ENCODE measurements at places on chromosomes 3 and 15. TPM values are rescaled to one million over a fixed set of nuclear protein-coding genes. Genes with fewer than 3 reads are reported as not detected.

- H3K4me3 ChIP-seq, result no peak overlapping the region
- H3K36me3 ChIP-seq, result peaks cover 30% of the 10 kb centered on the region
- no peak overlapping the region for H3K27ac ChIP-seq
- no peaks in the 10 kb centered on the region for H3K4me1 ChIP-seq
- no peaks in the 10 kb centered on the region for H3K27me3 ChIP-seq
Observed at GRCh38 chr3:170863816-170864215, 6.2 kb downstream of the RPL22L1 start.

DNA sequence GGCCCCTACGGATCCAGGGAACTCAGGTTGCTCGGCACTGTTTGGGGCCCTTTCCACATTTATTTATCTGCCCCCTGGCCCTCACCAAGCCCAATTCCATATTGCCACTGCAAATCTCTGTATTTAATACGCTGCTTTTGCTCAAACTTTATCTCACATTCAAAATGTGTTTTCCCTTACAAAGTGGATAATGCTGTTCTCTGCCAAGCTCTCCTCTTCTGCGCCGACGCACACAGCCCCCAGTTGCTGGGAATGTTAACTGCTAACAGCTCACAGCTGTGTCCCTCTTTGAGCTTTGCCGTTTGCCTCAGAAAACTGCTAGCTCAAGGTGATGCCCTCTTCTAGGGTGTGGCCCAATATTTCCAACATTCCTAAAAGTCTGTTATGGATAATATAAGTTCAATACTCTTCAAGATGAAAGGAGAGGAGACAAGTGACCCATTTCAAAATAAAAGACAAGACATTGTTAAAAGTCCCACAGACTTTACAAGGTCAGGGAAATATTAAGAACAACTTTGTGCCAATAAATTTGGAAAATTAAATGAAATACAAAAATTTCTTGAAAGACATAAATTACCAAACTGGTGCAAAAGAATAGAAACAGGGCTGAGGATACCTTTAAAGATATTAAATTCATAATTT, 12.6 kb upstream of the FBN1 start:
- no peak overlapping the region for H3K27ac ChIP-seq
- H3K36me3 ChIP-seq, result no peaks in the 10 kb centered on the region
- no peak for DNase-seq
- H3K27me3 ChIP-seq, result no peaks in the 10 kb centered on the region

DNA sequence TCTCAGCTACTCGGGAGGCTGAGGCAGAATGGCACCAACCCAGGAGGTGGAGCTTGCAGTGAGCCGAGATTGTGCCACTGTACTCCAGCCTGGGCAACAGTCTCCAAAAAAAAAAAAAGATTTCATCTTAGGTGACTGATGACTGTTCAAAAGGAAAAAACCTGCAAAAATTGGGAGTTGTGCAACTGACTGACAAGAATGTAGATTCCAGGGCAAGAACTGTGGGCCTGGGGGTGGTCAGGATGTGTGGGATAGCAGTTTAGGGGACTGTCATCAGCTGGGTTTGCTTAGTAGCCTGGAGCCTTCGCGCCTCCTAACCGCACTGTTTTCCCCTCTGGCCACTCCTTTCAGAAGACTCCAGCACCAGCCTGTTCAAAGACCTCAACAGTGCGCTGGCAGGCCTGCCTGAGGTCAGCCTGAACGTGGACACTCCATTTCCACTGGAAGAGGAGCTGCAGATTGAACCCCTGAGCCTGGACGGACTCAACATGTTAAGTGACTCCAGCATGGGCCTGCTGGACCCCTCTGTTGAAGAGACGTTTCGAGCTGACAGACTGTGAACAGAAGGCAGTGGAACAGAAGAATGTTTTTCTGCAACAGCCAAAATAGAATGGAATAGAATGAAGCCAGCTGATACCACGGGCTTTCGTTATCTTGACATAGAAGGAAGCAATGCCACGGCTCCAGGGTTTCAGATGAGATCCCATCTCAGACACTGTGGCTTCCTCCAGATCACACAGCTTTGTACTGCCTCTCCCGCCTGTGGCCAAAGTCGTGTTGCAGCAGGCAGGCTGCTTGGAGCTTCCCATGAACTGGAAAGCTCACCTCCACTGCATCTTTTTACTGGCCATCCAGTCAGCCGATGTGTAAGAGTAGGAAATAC, 75.3 kb upstream of the BLM start:
- peaks cover 22% of the 10 kb centered on the region for H3K36me3 ChIP-seq
- H3K4me1 ChIP-seq, result peaks cover 5% of the 10 kb centered on the region
- no peak overlapping the region for H3K4me3 ChIP-seq
- no peak overlapping the region for H3K27ac ChIP-seq
- H3K27me3 ChIP-seq, result no peaks in the 10 kb centered on the region

- no peak overlapping the region for H3K27ac ChIP-seq
- peak; percentile 7 for DNase-seq
- H3K4me3 ChIP-seq, result no peak overlapping the region
- no peaks in the 10 kb centered on the region for H3K27me3 ChIP-seq
- no peaks in the 10 kb centered on the region for H3K36me3 ChIP-seq
Observed at GRCh38 chr3:140388202-140388922, 289.5 kb upstream of the TRIM42 start.

The NR2E3 gene
- 0.77 TPM for total RNA-seq

GRCh38 chr15:48547286-48547685, 98.2 kb downstream of the FBN1 start:
- H3K27ac ChIP-seq, result no peak overlapping the region
- H3K4me1 ChIP-seq, result no peaks in the 10 kb centered on the region
- no peak for DNase-seq
- no peaks in the 10 kb centered on the region for H3K27me3 ChIP-seq

GRCh38 chr3:35641920-35642527, 2.7 kb downstream of the ARPP21 start:
- H3K4me1 ChIP-seq, result no peaks in the 10 kb centered on the region
- H3K4me3 ChIP-seq, result no peak overlapping the region
- no peaks in the 10 kb centered on the region for H3K36me3 ChIP-seq

- H3K4me1 ChIP-seq, result peaks cover 13% of the 10 kb centered on the region
- no peak overlapping the region for H3K27ac ChIP-seq
- no peaks in the 10 kb centered on the region for H3K36me3 ChIP-seq
- peaks cover 24% of the 10 kb centered on the region for H3K27me3 ChIP-seq
Observed at GRCh38 chr3:30081904-30082303, 524.5 kb upstream of the TGFBR2 start.

The FGD5 gene
- total RNA-seq, result 17.0 TPM

DNA sequence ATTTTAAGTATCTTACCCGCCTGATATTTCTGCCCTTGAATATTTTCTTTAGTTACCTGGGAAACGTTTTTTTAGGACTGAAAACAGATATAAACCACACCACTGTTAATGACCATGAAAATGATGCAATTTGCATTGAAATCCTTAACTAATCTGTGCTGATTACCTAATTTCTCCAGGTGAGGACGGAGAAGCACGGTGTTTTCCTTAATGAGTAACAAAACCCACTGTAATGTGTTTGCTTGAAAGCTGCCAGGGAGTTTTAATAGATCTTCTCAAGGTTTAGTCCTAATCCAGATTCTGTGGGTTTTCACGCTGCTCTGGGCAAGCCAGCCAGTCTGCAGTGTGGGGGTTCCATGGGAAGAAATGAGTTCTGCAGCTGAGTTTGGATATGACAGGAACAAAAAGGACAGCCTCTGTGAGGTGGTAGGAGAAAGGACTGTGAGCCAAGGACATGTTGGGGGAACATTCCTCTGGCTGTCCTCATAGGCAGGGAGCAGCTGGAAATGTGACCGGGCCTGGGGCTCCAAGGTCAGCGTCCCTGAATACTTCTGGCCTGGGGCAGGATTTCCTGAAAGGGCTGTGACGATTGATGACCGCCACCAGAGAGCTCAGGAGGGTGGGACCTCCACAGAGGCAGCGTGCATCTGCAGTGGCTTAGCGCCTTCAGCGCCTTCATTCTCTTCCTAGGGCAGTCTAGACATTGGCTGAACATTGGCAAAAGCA, 18.6 kb downstream of the THSD4 start:
- no peaks in the 10 kb centered on the region for H3K27me3 ChIP-seq
- no peak for DNase-seq
- no peaks in the 10 kb centered on the region for H3K4me1 ChIP-seq
- H3K27ac ChIP-seq, result no peak overlapping the region
- no peaks in the 10 kb centered on the region for H3K36me3 ChIP-seq
- H3K4me3 ChIP-seq, result no peak overlapping the region

The ADGRG7 gene
- 2.1 TPM for total RNA-seq

DNA sequence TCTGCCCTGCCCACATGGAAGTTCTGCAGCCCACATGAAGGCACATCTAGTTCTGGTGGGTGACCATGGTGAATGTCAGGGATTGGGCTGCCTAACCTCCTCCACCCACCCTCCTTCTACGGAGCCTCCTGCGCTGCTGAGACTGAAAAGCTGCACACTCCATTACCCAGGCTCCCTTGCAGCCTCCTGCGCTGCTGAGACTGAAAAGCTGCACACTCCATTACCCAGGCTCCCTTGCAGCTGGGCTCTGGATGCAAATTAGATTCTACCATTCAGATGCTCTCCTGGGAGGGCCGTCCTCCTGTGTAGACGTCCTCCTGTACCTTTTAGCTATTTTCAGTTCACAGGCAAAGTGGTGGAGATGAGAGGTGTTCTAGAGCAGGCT, 32.1 kb downstream of the POMGNT2 start:
- no peak overlapping the region for H3K27ac ChIP-seq
- DNase-seq, result no peak
- peaks cover 6% of the 10 kb centered on the region for H3K27me3 ChIP-seq
- H3K36me3 ChIP-seq, result peaks cover 5% of the 10 kb centered on the region
- no peaks in the 10 kb centered on the region for H3K4me1 ChIP-seq

The CCR1 gene
- total RNA-seq, result not detected

- H3K4me3 ChIP-seq, result no peak overlapping the region
- peaks cover 11% of the 10 kb centered on the region for H3K4me1 ChIP-seq
- no peaks in the 10 kb centered on the region for H3K36me3 ChIP-seq
Observed at GRCh38 chr3:194194051-194194756, 58.3 kb downstream of the HES1 start.

DNA sequence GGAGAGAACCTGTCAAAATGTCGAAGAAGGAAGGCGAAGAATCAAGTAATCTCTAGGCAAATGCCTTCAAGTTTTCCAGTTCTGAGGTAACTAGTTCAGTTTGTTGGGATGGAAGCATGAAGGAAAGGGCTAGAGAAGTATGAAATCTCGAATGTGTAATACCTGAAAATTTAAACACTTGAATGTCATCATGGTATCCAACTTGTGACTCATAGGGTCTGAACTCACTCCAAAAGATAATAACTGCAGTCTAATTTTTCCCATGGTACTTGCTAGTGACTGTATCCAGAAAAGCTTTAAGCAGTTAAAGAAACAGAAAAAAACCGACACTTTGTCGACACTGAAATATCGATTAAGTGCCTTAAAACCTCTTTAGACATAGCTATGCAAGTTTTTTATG, 102.9 kb upstream of the CHRM5 start:
- DNase-seq, result no peak
- no peaks in the 10 kb centered on the region for H3K27me3 ChIP-seq
- H3K4me3 ChIP-seq, result no peak overlapping the region
- H3K4me1 ChIP-seq, result peaks cover 5% of the 10 kb centered on the region

- peaks cover 9% of the 10 kb centered on the region for H3K4me1 ChIP-seq
- peak overlapping the region; percentile 12 for H3K27ac ChIP-seq
- peaks cover 13% of the 10 kb centered on the region for H3K36me3 ChIP-seq
- no peaks in the 10 kb centered on the region for H3K27me3 ChIP-seq
- DNase-seq, result no peak
- H3K4me3 ChIP-seq, result no peak overlapping the region
Observed at GRCh38 chr3:25473246-25473645, 45.2 kb downstream of the RARB start.

The CYP11A1 gene
- 5.1 TPM for total RNA-seq

DNA sequence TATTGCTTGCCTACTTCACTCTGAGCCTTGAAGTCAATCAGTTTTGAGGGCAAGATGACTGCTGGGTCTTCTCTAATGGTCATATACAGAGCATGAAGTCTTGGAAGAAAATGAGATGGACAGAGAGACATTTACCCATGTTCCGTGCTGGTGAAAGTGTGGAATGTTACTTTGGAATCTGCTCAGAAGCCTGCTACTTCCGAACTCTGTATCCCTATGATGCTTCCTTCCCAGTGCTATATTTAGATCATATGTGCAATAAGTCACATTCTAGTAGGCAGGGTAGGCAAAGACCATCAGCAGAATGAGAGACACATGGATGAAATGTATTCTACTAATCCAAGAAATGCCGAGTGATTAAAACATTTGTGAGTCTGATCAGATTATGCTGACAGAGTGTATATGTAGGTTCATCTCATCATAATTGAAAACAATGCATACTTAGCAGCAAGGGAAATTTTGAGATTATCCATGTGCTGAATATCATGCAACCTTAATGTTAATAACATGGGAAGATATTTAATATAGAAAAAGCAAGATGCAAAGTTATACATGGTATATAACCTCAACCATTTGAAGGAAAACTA, 60.5 kb downstream of the RAB7A start:
- no peaks in the 10 kb centered on the region for H3K4me1 ChIP-seq
- no peak overlapping the region for H3K4me3 ChIP-seq
- no peaks in the 10 kb centered on the region for H3K27me3 ChIP-seq
- no peaks in the 10 kb centered on the region for H3K36me3 ChIP-seq

GRCh38 chr3:11300970-11301369, 28.8 kb downstream of the ATG7 start:
- no peaks in the 10 kb centered on the region for H3K27me3 ChIP-seq
- no peaks in the 10 kb centered on the region for H3K4me1 ChIP-seq
- peaks cover 30% of the 10 kb centered on the region for H3K36me3 ChIP-seq
- H3K4me3 ChIP-seq, result no peak overlapping the region

DNA sequence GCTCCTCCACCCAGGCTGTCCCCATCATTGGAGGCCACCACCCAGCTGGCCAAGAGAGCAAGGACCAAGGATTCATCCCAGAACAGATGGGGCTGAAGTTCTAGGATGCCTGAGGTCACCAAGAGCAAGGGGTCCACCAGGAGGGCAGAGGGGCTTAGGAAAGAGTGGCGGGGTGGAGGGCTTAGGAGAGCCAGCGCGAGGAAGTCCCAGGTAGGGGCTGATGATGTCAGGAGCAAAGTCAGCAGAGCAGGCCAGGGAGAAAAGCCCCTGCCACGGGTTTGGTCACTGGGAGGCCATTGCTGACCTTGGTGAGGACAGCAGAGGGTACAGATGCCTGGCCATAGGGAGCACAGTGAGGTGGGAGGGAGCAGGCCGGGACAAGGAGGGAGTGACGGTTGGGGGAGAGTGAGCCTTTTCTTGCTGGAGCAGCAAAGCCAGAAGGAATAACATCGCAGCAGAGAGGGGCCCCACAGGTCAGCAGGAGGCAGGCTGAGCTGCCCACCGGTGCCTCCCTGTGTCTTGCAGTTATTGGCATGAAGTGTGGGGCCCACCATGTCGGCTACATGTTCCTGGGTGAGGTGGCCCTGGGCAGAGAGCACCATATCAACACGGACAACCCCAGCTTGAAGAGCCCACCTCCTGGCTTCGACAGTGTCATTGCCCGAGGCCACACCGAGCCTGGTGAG, 5.2 kb downstream of the PARP3 start:
- peaks cover 4% of the 10 kb centered on the region for H3K4me1 ChIP-seq
- H3K36me3 ChIP-seq, result no peaks in the 10 kb centered on the region
- H3K4me3 ChIP-seq, result no peak overlapping the region
- no peak overlapping the region for H3K27ac ChIP-seq
- DNase-seq, result no peak

The INSYN1 gene
- total RNA-seq, result 0.99 TPM

The CCR9 gene
- not detected for total RNA-seq

The SEMA5B gene
- 68.4 TPM for total RNA-seq

GRCh38 chr15:48784756-48785155, 26.1 kb downstream of the CEP152 start:
- no peak overlapping the region for H3K27ac ChIP-seq
- no peaks in the 10 kb centered on the region for H3K4me1 ChIP-seq
- DNase-seq, result no peak
- no peaks in the 10 kb centered on the region for H3K27me3 ChIP-seq
